Mucosa of gallbladder (tissue), 1 donor: ENCODE measurements at places on chromosomes 11 and 22. TPM values are rescaled to one million over a fixed set of nuclear protein-coding genes. Genes with fewer than 3 reads are reported as not detected.

The TENM4 gene
- 8.4 TPM for total RNA-seq

The GGT1 gene
- 208 TPM for total RNA-seq

The VPREB3 gene
- not detected for total RNA-seq

The DLAT gene
- total RNA-seq = 25.0 TPM

The YPEL4 gene
- total RNA-seq = 1.9 TPM

The INS gene
- 1.2 TPM for total RNA-seq

The LGALS1 gene
- total RNA-seq = 587 TPM

The ELFN2 gene
- 31.2 TPM for total RNA-seq

- peak; percentile 67 for DNase-seq
Measured at GRCh38 chr11:11966826-11967668, 41.4 kb downstream of the DKK3 start.

GRCh38 chr11:12961615-12962014 is 47.5 kb upstream of the RASSF10 start:
- DNase-seq = no peak

GRCh38 chr11:82980292-82980691 is 78.8 kb downstream of the DDIAS start:
- DNase-seq = no peak

GRCh38 chr22:31085493-31085824 is 4.3 kb downstream of the SMTN start:
- no peak for DNase-seq

DNA sequence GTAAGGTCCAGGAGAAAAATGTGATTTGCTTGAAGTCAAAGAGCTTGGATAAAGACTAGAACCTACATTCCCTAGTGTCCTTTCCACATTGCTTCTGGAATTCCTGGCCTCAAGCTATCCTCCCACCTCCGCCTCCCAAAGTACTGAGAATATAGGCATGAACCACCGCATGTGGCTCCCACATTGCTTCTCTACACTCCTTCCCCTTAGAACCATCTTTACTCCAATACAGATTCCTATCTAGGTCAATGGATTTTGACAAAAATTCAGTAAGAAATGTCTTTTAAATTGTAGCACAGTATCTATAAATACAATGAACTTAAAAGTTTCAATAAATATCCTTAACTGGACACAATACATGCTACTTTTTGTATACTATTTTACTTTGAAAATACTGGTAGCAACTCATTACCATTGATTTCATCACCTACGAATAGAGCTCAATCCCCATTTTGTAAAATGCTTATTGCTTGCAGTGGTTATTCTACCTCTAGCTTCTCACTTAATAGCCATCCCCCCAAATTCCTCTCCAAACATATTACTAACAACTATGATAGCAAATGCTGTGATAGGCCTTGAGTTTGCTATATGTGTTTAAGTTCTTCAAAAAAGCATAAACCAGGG is 53.4 kb downstream of the GAB2 start:
- no peak for DNase-seq

- DNase-seq = peak; percentile 74
Measured at GRCh38 chr11:44538375-44539054, 26.9 kb upstream of the CD82 start.

DNA sequence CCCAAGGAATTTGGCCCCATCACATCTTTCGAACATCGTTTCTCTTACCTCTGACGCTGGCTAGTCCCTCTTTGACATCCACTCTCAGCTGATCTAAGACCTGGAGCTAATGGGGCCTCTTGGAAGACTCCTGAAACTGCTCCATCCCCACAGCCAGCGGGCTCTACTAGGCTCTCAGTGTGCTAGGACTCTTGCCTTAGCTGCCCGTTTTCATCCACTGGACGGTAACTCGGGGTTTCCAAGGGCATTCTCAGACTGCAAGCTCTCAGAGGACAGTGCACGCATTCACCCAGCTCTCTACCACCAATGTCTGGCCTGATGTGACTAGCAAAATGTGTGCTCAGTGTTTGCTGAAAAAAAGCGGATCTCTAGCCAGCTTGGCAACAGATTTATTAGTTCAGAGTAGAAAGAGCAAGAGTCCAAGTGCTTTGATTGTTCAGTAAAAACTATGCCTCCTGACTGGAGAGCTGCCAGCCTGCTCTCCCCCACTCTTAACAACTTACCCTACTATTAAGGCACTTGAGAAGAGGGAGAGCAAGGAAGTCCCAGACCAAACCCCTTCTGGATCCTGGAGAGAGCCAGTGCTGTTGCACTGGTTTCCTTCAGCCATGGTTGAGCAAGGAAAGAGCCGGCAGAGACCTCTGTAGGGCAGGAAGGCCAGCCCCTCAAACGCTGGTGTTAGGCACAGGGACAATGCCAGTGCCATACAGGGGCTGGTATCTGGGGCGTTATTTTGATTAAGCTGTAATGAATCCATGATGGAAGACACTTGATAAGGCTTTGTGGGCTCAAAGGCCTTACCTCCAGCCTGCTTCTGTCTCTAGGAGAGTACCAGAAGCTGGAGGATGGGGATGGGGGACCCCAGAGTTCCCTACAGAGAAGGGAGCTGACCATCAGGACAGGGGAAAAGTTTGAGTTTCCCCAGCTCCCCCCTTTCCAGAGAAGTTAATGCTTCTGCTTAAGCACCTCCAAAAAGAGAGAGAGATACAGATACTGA is 9.2 kb downstream of the RELA start:
- peak; percentile 17 for DNase-seq

- no peak for DNase-seq
Measured at GRCh38 chr22:17753401-17753989, 20.8 kb downstream of the BID start.

DNA sequence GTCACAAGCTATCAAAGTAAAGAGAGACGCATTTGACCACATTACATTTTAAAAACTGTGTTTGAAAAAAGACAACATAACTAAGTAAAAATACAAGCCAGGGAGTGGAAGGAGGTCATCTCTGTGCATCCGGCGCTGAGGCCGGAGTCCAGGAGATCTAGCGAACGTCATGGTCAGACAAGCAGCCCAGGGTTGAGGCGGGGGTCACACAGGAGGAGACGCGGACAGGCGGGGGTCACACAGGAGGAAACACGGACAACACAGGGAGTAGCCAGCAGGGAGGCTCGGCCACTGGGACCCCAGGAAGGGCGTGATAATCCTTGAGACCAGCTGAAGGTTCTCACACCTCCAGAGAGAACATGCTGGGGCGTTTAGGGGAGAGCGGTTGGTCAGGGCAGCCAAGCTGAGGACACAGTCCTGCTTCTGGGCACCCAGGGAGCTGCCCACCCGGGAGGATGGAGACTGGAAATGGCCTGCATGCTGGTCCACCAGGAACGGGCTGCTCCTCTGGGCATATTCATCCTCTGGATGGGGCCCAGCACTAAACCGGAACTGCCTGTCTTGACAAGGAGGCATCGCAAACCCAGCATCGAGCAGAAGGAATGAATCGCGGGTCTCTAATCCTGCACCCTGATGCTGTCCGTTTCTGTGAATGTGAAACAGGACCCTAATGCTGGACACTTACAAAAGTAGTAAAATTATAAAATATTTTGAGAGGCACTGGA is 40.9 kb upstream of the MUC5AC start:
- DNase-seq = no peak

GRCh38 chr11:87173185-87174039 is 135.7 kb downstream of the TMEM135 start:
- DNase-seq = no peak

GRCh38 chr22:26740253-26740652 is 82.9 kb downstream of the MIAT start:
- DNase-seq = no peak

GRCh38 chr11:15969281-15969680 is 387.1 kb downstream of the SOX6 start:
- peak; percentile 58 for DNase-seq

GRCh38 chr11:64353715-64354506 is 5.1 kb upstream of the RPS6KA4 start:
- DNase-seq = no peak

- DNase-seq = no peak
Measured at GRCh38 chr11:257766-258493, 20.3 kb upstream of the NLRP6 start.

- DNase-seq = no peak
Measured at GRCh38 chr11:116492600-116492999, 280.2 kb downstream of the BUD13 start.

GRCh38 chr11:85495918-85496317 is 131.2 kb downstream of the DLG2 start:
- no peak for DNase-seq

DNA sequence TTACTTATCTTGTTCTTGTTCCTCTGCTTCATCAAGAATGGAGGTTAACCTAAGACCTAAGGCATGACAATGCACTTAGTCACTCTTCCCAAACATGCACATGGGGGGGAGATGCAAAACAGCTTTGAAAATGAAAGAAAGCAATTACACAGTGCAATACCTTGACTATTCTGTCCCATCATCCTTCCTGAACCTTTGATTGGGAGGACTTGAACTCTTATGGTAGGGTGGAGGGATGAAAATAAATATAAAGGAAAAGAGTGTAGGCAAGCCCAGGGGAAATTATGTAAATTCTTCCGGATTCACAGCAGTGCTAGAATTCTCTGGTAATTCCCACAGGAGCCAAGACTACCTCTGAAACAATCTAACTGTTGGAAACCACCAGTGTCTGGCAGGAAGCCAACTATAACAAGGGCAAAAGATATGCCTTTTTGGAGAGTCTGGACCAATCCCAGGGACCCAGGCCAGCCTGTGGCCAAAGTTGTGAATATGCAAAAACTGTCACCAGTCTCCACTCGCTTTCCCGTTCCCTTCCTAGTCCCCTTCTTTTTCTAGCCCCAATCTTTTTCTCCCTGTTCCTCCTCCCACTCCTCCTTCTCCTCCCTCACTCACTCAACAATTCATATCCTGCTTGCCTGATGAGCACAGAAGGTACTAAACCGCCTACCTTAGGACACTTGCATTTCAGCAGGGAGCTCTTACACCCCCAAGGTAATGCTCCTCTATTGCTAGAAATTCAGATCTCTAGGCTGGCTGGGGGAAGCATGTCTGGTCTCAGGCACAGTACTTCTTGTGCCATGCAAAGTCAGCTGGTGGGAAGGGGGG is 2.5 kb upstream of the RCN1 start:
- DNase-seq = peak; percentile 28
